ENCODE measurements at places on chromosomes 16 and 17.
A peak's percentile ranks its signal among the peaks of the same experiment; 100 is the strongest.

GRCh38 chr16:85928401-85928820 is 29.4 kb downstream of the IRF8 start:
- DNase-seq, result no peak

GRCh38 chr16:30069611-30070462 is 4.3 kb downstream of the ALDOA start:
- DNase-seq, result no peak

DNA sequence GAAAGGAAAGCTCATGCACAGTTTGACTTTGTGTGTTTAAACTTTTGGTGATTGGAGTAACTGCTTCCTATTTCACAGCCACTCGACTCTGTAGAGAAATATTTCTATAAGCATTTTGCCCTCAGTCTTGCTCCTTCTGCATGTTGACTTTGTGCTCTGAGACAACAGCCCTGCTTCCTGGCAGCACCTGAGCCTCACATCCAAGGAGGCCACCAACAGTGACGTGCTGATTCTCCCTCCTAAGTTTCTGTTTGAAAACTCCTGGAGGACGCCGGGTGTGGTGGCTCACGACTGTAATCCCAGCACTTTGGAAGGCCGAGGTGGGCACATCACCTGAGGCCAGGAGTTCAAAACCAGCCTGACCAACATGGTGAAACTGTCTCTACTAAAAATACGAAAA is 23.9 kb upstream of the WSB1 start:
- no peak for DNase-seq

- DNase-seq, result no peak
Observed at GRCh38 chr17:12990926-12991325, 26.9 kb downstream of the ELAC2 start.

DNA sequence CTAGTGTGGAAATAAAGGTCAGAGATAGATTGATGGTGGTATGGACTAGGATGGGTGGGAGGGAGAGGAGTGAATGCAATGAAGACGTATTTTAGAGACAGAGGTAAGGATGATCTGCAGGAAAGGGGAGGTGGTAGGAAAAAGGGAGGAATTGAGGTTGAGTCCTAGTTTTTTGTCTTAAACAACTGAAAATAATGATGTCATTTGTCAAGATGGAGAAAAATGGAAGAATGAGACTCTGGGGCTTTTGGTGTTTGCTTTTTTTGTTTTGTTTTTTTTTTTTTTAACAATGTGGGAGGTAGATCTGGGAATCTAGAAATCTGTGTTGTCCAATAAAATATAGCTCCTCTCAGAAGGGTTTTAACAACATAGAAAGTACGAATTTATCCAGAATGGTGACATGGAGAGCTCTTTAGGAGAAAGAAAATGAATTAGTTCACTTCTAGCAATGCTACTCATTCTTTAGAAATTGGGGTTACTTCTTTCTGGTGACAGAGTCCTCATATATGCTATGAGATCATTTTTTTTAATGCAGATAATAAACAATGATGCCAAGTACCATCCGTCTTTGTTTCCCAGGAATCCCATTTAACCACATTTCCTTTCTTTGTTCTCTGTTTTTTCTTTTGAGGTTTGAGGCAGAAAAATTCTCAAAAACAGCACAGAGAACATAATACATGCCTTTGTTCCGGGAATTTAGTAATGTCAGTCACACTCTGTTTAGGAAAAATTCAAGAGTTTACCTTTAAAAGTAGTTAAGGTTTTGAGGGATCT is 225.3 kb upstream of the COX10 start:
- no peak for DNase-seq

DNA sequence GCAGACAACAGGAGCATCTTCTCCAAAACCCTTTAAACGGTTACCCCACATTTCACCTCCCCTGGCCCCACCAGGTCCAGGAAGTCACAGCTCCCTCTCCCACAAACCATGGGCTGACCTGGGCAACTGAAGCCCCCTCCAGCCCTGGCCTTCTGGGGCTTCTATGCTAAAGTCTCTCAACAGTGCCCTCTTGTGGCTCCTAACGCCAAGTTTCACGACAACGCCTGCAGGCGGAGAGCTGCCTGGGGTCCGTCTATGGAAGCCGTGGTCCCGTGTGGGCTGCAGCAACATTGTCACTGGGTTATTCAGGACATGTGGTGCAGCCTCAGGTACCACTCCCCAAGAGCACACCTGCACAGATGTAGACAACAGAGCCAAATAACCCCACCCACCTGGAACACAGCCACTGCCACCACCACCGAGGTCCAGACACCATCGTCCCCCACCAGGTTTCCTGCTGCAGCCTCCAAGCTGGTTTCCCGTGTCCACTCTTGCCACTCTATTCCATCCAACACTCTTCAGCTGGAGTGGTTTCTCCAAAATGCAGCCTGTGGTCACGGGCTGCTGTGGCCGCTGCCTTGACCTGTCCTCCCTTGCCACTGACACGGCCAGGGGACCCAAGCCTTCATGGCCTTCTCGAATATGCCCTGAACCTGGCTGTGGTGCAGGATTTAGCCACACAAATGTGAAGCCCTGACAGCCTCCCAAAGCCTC is 19.1 kb downstream of the C16orf95 start:
- DNase-seq, result no peak

GRCh38 chr16:9847146-9847545 is 335.1 kb downstream of the GRIN2A start:
- DNase-seq, result no peak

DNA sequence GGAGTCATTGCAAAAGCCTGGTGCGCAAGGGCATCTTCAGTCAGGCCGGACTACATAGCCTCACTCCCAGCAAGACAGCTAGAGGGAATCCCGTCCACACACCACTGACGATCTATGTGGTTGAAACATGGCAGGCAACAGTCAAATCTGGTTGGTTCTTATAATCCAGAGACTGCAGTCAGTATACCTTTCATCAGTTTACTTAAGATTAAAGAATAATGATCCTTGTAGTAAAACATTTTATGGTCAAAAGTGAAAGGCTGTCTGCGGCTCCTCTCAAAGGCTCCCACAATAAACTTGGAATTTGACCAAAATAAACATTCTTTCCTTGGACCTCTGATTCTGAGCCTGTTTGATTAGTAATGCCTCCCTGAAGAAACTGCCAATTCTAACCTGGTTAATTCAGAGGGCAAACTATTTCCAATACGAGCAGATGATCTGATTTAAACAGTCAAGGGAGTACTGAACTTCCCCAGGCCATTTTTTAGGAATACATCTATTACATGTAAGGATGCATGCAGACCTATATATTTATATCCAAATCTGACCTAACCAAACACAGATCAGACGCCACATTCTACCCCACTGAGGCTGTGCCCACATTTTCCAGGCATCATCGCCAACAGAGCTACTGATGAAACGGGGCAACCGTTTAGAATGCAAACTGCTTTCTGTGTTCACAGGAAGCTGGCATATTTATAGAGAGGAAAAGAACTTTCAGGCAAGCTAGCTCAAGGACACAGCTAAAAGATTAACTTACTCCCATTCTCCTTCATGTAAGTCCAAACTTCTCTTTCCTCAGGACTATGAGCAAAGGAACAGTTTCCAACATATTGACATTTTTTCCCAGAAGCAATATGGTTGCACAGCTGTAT is 15.3 kb upstream of the TXNDC11 start:
- DNase-seq, result no peak

DNA sequence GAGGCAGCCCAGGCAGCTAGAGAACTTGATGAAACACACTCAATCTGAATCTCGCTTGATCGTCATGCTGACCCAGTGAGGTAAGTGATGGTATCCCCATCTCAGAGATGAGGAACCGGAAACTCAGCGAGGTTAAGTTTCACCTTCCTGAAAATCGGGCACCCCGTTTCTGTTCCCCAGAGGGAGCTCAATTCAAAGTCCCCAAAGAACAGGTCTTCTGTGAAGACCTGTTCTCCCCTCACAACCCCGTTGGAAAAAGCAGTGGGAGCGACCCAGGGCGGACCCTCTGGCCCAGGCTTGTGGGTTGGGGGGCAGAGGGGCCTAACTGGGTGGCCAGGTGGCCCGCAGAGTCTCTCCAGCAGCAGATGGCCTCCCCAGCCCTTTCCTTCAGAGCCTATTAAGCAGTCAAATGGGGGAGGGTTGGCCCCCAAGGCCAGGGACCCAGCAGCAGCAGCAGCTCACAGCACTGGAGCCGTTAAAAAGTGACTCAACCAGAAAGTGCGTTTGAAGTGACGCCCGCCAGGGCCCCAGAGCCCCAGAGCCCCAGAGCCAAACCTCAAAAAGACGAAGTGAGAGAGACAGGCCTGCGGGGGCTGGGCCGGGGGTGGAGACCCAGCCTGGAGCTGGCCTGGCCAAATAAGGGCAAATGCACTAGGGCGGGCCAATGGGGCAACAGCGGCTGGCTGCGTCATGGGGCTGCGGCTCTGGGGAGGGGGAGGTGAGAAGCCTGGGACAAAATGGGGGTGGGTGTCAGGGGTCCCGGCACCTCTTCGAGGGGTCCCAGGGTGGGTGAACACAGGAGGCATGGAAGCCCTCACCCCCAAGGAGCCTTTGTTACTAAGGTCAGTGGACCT is 9.2 kb upstream of the TSPOAP1 start:
- no peak for DNase-seq

DNA sequence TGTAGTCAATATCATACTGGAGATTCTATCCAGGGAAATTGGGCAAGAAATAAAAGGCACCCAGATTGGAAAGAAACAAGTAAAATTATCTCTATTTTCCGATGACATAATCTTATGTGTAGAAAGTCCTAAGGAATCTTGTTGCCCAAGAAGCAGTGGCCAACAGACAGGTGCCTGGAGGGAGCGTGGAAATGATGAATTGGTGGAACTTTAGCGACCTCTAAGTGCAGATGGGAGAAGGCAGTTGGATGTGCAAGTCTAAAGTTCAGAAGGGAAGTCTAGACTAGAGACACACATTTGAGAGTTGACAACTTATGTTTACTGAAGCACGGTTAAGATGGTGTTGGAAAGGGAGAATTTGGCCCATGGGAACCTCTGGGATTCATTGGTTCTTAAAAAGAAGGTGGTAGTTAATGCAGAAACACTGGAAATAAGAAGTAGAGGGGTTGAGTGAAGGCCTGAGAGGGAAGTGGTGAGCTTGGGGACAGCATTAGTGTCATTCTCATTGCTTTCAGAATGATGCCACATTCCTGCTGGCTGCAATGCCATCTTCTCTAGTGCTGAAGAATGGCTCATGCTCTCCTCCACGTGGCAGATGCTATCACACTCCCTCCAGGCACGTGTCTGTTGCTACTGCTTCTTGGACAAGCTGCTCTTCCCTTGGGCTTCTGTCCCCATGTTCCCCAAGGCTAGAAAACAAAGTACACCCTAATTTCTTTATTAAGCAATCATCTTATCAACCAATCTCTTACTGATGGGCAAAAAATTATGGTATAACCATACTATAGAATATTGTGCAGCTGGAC is 24.0 kb downstream of the TAT start:
- no peak for DNase-seq

- DNase-seq, result no peak
Observed at GRCh38 chr17:4247971-4248388, 15.8 kb downstream of the ANKFY1 start.

DNA sequence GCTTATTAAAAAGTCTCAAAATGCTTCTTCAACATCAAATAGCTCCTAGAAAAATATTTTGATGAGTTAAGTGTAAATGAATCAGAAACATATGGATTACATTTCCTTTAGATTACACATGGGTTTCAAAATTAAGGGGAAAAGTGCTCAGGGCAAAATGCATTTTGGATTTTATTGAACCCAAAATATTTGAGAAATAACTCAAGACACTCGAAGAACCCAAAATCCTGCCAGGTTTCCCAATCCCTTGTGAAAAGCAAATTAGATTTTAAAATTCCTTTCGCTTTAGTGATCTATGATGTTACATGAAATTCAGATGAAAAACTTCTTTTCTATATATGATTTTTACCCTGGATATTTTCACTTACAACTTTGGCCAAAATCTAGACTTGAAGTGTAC is 847.4 kb upstream of the SOX9 start:
- DNase-seq, result no peak

GRCh38 chr17:8420041-8420934 is 15.4 kb upstream of the NDEL1 start:
- DNase-seq, result peak; percentile 49

DNA sequence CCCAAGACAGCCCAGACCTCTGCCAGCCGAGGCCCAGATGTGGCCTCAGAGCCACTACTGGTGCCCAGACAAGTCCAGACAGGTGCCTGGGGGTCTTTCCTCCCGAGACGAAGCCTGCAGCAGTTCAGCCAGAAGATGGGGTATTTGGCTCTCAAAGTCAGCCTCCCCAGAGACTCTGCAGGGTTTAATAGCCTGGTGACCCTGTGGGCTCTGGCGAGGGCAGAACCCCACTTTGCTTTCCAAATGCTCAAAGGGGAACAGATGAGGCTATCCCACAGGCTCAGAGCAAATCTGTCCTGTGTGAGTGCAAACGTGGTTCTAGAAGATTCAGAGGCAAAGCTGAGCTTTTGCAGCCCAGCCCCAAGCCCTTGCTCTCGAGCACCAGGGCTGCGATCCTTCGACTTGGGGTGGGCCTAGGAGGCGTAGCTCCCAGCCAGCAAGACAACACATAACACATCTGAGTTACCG is 236.0 kb downstream of the MRTFB start:
- no peak for DNase-seq

GRCh38 chr17:2053380-2054261 is 1.3 kb upstream of the HIC1 start:
- DNase-seq, result no peak

DNA sequence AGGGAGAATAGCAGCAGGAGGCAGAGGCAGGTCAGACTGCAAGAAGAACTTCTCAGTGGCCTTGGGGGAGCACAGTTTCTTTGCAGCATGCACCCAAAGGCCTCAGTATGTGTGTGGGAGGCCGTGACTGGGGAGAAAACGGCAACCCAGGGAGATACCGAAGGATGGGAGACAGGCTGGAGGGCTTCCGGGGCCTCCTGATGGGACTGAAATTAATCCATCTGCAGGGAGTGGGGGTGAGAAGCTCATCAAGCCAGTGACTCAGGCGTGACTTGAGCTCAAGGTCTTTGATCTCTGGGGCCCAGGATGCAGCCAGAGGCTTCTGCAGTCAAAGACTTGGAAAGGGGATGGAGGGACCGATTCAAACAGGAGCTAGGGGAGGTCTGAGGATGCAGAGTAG is 5.1 kb upstream of the C17orf113 start:
- no peak for DNase-seq
